ENCODE measurements at places on chromosomes 12 and 14.

DNA sequence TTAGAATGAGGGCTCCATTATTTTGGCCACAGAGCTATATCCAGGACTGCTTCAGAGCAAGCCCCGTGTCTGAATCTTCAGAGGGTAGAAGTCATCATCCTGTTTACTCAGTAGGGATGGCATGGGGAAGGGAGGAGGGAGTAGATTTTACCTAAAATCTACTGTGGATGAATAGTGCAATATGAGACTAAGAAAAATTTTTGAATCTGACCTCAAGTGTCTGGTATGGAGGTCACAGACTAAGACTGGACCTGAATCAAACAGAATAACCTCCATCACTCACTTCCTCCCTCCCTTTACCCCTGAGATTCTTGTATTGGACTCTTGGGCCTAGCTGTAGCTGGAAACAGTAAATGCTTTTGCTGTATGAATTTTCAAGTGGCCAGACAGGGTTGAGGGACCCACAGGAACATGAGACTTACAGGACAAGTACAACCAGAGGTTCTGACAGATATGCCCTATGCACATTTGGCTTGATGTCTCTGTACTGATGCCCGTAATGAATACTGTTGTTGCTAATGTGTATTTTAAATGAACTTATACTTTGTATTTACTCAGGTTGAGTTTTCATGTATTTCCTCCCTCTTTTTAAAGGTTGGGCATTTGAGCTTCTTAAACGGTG, 78.5 kb downstream of the CCDC91 start:
- no peak for DNase-seq

DNA sequence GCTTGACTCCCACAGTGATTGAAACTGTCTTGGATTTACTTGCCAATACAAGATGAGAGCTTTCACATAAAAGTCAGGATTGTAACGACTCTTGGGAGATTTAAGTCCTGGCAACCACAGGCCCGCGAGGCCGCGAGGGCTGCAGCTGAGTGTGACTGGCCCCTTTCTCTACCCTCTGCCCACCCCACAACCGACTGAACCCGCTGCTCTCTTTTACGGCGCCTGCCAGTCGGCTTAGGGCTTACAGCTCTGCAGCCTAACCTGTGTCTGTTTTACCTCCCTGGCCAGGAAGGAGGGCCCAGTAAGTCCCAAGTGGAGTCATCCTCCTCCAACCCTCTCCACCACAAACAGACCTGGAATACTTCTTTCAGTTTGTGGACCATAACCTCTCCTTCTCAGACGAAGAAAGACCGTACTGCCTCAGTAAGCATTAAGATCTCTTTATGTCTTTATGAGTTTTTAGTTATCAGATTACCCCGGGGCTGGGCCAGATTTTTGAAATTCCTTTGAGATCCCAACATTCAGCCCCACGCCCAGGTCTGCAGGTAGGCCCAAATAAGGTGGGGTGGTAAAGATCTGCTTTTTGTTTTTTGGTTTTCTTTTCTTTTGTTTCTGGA, 12.6 kb upstream of the TIGAR start:
- no peak for DNase-seq

- no peak for DNase-seq
Measured at GRCh38 chr14:72540836-72541235, 353.1 kb downstream of the DPF3 start.

- DNase-seq, result peak; percentile 12
Measured at GRCh38 chr12:16392846-16393535, 45.5 kb downstream of the MGST1 start.

- DNase-seq, result no peak
Measured at GRCh38 chr12:1518591-1519516, 75.5 kb downstream of the FBXL14 start.

DNA sequence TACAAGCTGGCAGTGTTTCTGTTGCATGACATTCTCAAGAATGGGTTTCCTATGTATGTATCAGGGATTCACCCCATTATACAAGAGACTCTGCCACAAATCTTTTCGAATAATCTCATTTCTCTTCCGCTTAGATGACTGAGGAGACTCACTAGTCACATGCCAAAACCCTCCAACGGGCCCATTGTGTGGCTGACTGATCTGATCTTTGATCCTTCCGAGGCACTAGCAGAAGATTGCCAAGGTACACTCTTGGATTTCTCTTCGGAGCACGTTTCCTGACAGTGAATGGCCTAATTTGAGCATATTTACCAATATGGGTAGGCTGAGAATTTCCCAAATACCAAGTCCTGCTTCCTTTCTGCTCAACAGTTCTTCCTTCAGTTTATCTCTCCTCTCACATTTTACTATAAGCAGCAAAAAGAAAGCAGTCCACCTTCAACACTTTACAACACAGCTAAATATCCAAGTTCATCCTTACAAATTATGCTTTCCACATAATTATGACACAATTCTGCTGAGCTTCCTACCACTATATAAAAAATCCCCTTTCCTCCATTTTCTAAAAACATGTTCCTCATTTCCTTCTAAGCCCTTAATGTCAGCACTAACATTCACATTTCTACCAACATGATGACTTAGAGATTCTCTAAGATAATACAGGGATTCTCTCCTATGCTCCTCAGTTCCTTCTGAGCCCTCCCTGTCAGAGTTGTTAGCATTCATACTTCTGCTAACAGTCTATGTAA, 11.0 kb downstream of the PRPH start:
- DNase-seq, result no peak

DNA sequence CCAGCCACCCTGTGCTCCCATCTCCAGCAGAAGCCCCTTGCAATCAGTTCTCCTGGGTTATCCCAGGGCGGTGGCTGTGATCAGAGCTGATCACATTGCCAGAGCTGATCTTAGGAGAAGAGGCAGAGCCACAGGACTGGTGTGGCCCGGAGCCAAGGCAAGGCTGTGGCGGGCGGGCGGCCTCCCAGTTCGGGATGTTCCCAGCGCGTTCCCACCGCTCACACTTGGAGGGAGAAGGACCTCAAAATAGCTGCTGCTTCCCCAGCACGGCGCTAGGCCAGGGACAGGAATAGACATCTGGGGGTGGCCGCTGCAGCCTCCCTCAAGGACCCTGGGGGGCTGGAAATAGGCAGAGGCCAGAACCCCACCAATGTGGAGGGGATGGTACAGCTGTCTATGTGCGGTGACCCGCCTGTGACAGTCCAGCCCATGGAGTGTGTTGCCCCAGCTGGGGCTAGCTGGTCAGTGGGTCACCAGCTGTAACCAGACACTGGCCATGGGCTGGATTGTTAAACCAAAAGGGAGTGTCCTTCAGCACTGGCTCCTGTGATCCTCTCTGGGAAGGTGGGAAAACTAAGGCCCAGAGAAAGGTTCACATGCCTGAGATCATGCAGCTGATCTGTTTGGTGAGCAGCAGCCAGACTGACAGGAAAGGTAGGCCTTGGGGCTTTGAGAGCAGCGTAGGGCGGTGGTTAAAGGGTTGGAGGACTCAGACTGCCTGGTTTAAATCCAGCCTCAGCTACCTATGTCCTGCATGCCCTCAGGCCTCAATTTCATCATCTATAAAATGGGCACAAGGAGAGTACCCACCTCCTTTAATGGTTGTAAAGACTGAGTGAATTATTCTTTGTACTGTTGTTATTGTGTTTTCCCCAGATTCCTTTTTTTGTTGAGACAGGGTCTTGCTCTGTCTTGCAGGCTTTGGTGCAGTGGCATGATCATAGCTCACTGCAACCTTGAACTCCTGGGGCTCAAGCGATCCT, 8.0 kb upstream of the POP5 start:
- DNase-seq, result no peak

GRCh38 chr12:125070112-125070511, 4.9 kb downstream of the AACS start:
- DNase-seq, result no peak

DNA sequence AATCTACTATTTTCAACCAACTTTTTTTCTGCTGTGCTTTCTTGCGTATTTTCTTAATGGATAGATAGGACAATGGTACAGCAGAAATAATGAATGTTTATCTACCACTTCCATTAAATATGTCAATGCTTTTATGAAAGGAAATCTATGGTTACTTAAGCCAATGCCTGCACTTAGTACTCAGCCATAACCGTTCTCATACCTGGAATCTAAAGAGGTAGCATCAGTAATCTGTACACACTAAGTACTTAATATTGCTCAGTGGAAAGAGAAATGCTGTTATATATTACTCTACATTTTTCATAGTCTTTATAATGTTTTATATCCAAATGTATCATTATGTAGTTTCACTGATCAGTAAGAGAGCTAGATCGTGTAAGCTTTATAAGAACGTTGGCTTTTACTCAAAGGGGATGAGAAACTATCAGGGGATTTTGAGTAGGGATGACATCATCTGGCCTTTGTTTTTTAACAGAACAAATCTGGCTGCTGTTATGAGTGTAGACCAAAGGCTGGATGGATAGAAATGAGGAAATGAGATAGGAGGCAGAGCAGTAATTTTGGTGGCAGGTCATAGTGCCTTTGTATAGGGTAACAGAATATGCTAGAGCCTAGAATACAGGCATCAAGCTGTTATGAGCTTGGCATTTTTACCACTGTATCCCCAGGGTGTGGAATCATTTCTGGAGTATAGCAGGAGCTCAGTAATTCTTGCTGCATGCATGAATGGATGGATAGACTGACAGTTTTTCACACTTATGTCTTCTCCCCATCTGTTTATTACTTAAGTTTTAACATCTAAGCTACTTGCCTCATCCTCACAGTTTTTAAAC, 34.0 kb downstream of the ALG10B start:
- DNase-seq, result no peak

DNA sequence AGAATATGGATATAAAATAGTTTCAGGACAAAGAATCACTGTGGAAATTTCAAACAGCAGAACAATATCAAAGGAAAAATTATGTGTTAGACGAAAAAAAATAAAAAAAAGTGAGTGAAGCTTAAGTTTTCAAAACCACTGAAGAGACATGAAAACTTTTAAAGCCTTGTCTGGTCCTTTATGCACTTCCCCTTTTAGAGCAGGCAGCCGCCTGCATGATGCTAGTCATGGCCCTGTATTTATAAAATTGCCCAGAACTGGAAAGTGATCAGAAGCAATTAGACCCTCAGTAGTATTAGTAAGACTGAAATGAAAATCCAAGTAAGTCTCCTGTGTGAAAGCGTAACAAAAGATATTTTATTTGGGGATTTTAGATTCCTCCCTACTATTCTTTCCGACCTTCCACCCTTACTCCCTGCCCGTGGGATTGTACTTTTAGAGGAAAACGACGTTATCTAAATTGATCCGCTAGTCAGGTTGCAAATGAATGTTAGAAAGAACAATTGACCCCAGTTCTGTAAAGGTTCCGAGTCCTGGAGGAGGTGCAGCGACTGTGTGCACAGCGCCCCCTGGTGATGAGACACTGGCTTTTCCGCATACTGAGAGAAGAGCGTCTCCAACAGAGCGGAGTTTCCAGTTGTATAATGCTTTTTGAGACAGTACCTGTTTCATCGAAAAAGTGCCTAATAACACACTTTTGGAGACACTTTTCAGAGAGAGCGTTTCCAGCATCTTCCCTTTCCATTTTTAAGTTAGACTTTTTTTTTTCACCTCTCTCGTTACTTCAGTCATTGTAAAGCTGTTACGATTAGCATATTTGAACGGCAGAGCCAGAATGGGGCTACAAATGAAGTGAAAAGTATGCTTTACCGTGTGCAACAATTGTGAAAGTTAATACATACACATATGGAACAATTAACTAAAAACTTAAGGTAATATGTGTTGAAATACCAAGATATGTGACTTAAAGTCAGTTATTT, 12.4 kb downstream of the MGST1 start:
- DNase-seq, result peak; percentile 30

GRCh38 chr12:57380300-57380699, 50.5 kb downstream of the R3HDM2 start:
- no peak for DNase-seq

GRCh38 chr12:14257734-14258574, 107.5 kb upstream of the ATF7IP start:
- DNase-seq, result peak; percentile 93

DNA sequence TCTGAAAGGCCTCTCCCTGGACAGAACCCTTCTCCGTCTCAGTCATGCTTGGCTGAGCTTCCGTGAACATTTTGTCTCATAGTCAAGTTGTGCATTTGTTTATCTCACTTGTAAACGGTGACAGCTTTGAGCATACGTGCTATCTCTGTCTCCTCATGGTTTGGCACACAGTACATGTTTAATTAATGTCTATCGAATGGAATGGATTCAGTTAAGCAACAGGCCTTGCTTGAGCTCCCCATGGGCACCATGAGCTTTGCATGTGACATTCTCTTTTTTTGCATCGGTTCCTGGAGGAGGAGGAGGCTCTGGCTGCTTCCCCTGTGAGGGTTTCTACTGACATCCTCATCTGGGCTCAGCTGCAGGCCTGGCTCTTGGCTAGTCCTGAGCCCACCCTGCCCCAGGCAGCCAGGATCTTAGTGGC, 80.0 kb downstream of the PRIMA1 start:
- DNase-seq, result no peak

GRCh38 chr12:47408171-47408871, 297.5 kb downstream of the RPAP3 start:
- peak; percentile 8 for DNase-seq

GRCh38 chr12:103399986-103400385, 95.8 kb downstream of the C12orf42 start:
- DNase-seq, result peak; percentile 66

DNA sequence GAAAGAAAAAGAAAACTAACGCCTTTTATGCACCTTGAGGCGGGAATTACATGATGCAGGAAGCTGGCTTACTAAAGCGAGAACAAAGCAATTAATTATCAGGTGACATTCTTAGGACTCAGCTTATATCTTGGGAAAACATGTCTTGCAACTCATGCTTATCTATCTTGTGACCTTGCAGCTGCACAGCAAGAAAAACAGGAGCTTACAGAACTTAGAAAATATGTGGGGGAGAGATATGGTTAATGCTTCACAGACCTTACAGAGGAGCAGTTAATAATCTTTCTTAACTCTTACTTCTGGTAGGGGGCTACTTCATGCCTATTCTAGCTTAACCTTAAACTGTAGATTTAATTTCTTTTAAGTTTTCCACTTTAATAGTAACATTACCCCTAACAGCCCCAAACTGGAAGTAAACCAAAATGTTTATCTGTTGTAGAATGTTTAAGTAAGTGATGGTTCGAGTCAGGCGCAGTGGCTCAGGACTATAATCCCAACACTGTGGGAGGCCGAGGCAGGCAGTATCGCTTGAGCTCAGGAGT, 13.2 kb upstream of the OR11G2 start:
- DNase-seq, result no peak

GRCh38 chr12:131621701-131622421, 89.0 kb upstream of the SFSWAP start:
- DNase-seq, result no peak

- DNase-seq, result no peak
Measured at GRCh38 chr14:105102893-105103292, 37.7 kb upstream of the GPR132 start.

- DNase-seq, result no peak
Measured at GRCh38 chr14:95663226-95663797, 22.9 kb upstream of the TCL1B start.

GRCh38 chr12:33000016-33000415, 103.4 kb upstream of the PKP2 start:
- DNase-seq, result no peak

Data from Kasumi-1 (cell line).